ENCODE measurements at places on chromosomes 1 and 21.

- no peak for DNase-seq
These were observed 64.7 kb downstream of the SETD4 start for GRCh38 chr21:35995522-35996088.

- DNase-seq: no peak
These were observed 1.0 kb upstream of the OR10J4 start for GRCh38 chr1:159430985-159431384.

DNA sequence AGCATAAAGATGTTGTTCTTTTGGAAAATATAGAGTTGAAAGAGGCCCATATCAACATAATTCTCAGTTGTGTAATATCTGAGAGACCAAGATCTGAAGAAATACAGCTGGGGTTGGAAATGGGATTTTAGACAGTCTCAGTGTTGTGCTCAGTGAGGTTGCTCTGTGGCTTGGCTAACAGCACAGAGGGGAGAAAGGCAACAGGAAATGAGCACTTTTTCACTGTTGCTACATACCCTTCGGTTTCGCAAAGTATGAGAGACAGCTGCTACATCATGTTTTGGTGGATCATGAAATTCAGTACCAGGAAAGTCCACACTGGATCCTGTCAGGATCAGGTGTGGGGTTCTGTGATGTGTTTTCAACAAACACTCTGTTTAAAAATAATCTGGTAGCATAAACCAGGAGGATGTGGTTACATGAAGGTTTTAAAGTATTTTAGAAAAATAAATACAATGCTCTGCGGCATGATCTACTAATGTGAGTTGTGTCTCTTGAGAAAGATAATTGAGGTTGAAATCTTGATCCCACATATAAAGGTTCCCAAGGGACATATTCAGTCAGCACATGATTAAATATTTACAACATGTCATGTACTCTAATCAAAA lies 7.0 kb upstream of the GPR88 start:
- DNase-seq: no peak

- DNase-seq: no peak
These were observed 228.1 kb downstream of the C1orf94 start for GRCh38 chr1:34404804-34405203.

DNA sequence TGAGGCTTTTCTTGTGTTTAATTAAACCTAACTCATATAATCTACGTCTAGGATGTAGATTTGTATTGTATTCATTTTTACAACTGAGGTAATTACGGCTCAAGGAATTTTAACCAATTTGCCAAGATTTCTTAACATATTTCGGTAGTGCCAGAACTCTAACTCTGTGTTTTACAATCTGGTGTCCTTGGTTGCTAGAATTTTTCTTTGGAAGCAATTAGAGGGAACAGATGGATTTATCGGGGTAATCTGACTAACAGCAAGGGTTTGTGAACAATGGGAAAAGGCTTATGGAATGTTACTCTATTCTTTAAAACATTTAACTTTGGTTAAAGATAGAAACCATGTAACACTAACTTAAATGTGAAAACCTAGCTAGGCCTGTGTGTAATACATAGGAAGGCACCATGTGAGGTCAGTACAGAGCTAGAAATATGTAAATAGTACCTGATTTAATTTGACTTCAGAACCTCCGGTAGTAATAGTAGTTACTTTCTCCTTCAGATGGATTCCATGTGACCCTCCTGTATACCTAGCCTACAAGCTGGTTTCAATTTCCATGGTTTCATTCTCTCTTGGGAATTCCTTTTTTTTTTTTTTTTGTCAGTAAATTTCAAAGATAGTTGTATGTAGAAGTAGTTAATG lies 1.2 kb downstream of the MTF2 start:
- DNase-seq: no peak

DNA sequence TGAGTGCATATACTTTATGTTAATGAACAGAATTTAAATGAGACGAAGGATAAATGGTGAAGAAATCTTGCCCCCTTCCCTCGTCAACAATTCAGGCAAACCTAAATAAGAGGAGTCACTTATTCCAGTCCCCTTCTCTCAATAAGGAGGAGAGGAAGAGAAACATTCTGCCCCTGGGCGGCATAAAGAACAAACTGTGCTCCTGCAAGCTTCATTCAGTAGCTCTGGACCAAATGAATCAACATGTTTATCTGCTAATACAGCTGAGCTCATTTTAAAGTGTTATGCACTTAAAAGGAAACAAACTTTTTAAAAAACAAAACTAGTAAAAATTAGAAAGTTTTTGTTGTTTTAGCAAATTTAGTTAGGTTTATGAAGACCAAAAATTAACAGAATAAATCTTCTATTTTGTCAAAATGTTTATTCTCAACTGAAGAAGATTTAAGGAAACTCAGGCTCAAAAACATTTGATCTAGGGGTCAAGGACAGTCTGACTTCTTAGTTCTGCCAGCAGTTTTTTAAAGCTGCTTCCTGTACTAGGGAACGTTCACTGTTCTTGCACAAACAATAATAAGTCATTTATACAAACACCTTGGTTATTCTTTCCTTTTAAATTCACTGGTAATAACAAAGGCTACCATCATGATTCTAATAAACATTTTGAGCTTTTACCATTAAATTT lies 58.3 kb downstream of the AKT3 start:
- peak; percentile 22 for DNase-seq

GRCh38 chr21:42319376-42319775 lies 4.2 kb upstream of the TFF3 start:
- DNase-seq: no peak

DNA sequence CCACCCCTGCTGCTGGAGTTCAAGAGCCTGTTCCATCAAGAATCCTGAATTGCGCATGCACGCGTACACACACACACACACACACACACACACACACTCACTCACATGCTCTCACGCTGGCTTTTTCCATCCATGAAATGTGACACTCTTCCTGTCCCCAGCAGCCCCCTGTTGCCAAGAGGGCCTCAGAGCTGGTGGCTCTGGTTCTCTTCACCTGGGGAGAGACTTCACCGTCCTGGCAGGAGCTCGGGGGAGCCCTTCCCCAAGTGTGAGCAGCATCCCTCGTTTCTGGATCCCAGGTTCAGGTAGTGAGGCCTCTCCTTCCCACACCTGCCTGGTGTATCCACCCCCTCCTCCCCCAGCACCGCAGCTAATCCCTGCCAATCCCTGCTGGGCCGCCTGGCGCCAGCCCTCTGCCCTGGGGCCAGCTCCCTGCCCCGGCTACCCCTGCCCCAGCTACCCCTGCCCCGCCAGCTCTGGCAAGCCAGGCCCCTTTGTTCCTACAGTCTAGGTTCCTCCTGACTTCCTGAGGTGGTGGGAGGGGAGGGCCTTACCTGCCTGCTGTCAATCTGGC lies 9.9 kb downstream of the PLOD1 start:
- no peak for DNase-seq

GRCh38 chr1:179042087-179042486 lies 16.4 kb downstream of the FAM20B start:
- DNase-seq: no peak

- no peak for DNase-seq
These were observed 19.8 kb upstream of the C1orf105 start for GRCh38 chr1:172400722-172401105.

DNA sequence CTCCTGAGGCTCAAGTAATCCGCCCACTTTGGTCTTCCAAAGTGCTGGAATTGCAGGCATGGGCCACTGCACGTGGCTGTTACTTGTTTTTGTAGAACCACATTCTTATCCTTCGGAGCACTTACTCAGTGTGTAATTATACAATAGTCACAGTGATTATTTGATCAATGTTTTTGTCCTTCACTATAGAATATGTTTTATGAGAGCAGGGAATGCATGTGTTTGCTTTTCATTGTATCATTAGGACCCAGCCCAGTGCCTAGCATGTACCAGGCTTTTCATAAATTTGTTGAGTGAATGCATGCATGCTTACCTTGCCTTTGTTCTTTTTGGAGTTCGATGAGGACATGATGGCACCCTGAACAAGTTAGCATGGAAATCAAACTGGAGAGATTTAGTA lies 5.8 kb downstream of the SZT2 start:
- no peak for DNase-seq

- DNase-seq: no peak
These were observed 10.8 kb downstream of the THEM4 start for GRCh38 chr1:151898519-151898991.

GRCh38 chr1:207992677-207993236 lies 81.8 kb upstream of the CD34 start:
- no peak for DNase-seq

DNA sequence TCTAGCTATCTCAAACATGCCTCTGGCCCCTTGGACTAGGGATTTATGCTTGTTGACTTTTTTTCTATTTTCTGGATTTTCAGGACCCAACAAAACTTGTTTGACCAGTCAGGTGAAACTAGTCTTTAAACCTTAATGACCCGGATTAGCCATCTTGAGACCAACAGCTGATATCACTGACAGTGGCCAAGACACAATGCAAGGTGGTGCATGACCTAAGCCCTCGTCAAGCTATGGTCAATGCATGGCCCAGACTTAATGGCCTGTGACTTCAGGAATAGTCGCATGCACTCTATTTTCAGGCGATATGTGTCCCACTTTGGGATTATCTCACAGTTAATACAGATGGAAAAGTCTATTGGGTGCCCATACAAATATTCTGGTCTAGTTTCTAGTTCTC lies 190.4 kb downstream of the ZBTB18 start:
- no peak for DNase-seq

GRCh38 chr21:16308269-16308668 lies 578.5 kb downstream of the USP25 start:
- DNase-seq: no peak

GRCh38 chr1:154736841-154737240 lies 128.9 kb upstream of the ADAR start:
- no peak for DNase-seq

GRCh38 chr21:24514081-24514733 lies 1093.1 kb downstream of the MRPL39 start:
- DNase-seq: no peak

- DNase-seq: no peak
These were observed 235.1 kb downstream of the GRIK1 start for GRCh38 chr21:29704719-29705118.

DNA sequence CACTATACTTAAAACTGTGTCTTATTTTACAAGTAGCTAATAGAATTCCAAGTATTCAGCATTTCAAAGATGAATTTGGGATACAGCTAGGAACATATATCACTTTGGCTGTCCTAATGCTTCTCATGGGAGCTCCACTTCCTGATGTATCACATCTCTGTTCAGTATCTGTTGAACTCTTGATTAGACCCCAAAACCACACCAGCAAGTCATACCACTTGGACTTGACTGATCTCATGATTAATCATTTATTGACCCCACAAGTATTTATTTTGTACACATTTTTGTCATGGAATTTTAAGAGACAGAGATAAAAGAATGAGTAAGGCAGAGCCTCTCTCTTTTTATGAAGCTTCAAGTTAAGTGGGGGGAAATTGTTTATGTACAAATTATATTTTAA lies 30.0 kb downstream of the TMPRSS15 start:
- DNase-seq: no peak

DNA sequence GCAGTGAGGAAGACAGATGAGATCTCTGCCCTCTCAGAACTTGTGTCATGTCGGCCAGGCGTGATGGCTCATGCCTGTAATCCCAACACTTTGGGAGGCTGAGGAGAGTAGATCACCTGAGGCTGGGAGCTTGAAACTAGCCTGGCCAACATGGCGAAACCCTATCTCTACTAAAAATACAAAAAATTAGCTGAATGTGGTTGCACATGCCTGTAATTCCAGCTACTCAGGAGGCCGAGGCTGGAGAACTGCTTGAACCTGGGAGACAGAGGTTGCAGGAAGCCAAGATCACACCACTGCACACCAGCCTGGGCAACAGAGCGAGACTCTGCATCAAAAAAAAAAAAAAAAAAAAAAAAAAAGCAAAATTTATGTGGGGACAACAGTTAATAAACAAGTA lies 40.9 kb upstream of the RALGPS2 start:
- no peak for DNase-seq

- no peak for DNase-seq
These were observed 22.9 kb downstream of the TCP10L start for GRCh38 chr21:32562426-32562825.

- DNase-seq: no peak
These were observed 217.4 kb upstream of the RUNX1 start for GRCh38 chr21:35266546-35266945.

DNA sequence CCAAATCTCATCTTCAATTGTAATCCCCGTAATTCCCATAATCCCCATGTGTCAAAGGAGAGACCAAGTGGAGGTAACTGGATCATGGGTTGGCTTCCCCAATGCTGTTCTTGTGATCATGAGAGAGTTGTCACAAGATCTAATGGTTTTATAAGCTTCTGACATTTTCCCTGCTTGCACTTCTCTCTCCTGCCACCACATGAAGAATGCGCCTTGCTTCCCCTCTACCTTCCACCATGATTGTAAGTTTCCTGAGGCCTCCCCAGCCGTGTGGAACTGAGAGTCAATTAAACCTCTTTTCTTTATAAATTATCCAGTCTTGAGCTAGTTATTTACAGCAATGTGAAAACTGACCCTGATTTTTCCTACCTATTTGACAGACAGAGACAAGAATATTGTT lies 162.5 kb upstream of the SYT6 start:
- DNase-seq: no peak

GRCh38 chr1:154951901-154952657 lies 3.8 kb downstream of the PBXIP1 start:
- DNase-seq: no peak

DNA sequence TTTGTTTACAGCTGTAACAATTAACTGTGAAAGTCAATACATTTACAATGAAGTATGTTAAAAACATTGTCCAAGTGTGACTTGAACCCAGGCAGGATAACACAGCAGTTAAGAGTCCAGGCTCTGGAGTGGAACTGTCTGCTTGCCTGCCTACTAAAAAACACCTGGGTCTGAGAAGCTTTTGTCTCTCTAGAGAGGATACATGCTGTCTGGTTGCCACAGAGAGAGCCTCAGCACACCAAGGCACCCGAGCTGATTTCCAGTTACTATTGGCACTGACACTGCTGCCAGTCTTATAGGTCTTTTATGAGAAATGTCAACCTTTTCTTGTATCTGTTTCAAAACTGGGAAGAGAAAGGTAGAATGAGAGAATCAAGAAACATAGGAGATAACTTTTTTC lies 20.2 kb upstream of the RALGPS2 start:
- DNase-seq: no peak

GRCh38 chr1:101166583-101167120 lies 70.2 kb upstream of the S1PR1 start:
- no peak for DNase-seq

- DNase-seq: no peak
These were observed 2.9 kb downstream of the QSOX1 start for GRCh38 chr1:180157576-180158057.

GRCh38 chr21:17753736-17754135 lies 65.4 kb downstream of the C21orf91 start:
- DNase-seq: no peak

GRCh38 chr1:91851130-91852010 lies 34.6 kb downstream of the TGFBR3 start:
- peak; percentile 77 for DNase-seq

- DNase-seq: no peak
These were observed 3.1 kb upstream of the BLACAT1 start for GRCh38 chr1:205458777-205459566.
